T-cell (primary cell): ENCODE measurements at places on chromosomes 7 and 10. TPM values are rescaled to one million over a fixed set of nuclear protein-coding genes. Genes with fewer than 3 reads are reported as not detected.

DNA sequence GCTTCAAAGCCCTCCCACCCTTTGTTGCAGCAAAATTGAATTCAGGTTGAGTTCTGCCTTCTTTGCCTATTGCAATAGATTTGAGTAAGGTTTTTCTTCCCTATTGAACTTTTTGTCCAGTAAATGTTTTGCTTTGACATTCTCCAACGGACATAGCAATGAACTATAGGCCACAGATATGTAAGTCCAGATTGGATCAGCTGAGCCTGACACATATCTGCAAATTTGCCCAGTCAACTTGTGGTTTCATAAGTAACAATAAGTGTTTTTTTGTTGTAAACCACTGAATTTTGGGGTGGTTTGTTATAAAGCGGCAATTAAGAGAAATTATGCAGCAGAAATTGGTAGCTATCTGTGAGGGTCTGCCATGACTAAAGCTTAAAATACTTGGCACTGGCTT lies 332.1 kb upstream of the SORCS1 start:
- H3K4me3 ChIP-seq: no peak overlapping the region
- H3K27ac ChIP-seq: no peak overlapping the region

DNA sequence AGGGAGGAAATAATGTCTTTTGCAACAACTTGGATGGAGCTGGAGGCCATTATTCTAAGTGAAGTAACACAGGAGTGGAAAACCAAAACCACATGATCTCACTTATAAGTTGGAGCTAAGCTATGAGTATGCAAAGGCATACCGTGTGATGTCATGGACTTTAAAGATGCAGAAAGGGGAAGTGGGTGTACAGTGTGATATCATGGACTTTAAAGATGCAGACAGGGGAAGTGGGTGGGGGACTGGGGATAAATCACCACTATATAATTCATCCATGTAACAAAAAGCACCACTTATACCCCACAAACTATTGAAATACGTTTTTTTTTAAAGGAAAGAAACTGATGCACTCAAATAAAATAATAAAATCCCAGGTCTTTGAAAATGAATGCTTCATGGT lies 29.5 kb downstream of the LYZL2 start:
- no peaks in the 10 kb centered on the region for H3K36me3 ChIP-seq
- no peak overlapping the region for H3K27ac ChIP-seq
- H3K4me1 ChIP-seq: no peaks in the 10 kb centered on the region
- peaks cover 6% of the 10 kb centered on the region for H3K27me3 ChIP-seq

- H3K27me3 ChIP-seq: no peaks in the 10 kb centered on the region
- DNase-seq: no peak
- H3K27ac ChIP-seq: no peak overlapping the region
- no peaks in the 10 kb centered on the region for H3K36me3 ChIP-seq
- H3K4me1 ChIP-seq: no peaks in the 10 kb centered on the region
- H3K4me3 ChIP-seq: no peak overlapping the region
Observed at GRCh38 chr10:91541481-91541880, 91.4 kb downstream of the PPP1R3C start.

- H3K4me3 ChIP-seq: peak overlapping the region; percentile 86
- H3K4me1 ChIP-seq: peaks cover 47% of the 10 kb centered on the region
- peak overlapping the region; percentile 65 for H3K27ac ChIP-seq
- no peaks in the 10 kb centered on the region for H3K36me3 ChIP-seq
- DNase-seq: peak; percentile 60
Observed at GRCh38 chr10:62817121-62817765, 1.1 kb upstream of the EGR2 start.

DNA sequence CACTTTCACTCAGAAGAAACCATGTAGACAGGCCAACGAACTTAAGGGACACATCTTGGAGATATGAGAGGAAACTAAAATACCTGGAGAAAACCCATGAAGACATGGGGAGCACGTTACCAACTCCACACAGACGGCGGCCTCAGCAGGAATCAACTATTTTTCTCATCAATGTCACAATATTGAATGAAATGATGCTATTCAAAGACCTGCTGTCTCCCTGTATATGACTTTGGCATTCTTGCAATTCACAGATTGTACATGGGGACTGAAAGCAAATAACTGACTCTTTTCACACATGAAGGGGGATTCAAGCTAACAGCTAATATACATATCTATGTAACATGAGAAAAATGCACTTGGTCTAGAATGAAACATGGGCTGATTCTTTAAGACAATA lies 869.0 kb downstream of the NXPH1 start:
- H3K27ac ChIP-seq: no peak overlapping the region
- H3K27me3 ChIP-seq: no peaks in the 10 kb centered on the region
- no peaks in the 10 kb centered on the region for H3K4me1 ChIP-seq
- no peak for DNase-seq
- H3K4me3 ChIP-seq: no peak overlapping the region

DNA sequence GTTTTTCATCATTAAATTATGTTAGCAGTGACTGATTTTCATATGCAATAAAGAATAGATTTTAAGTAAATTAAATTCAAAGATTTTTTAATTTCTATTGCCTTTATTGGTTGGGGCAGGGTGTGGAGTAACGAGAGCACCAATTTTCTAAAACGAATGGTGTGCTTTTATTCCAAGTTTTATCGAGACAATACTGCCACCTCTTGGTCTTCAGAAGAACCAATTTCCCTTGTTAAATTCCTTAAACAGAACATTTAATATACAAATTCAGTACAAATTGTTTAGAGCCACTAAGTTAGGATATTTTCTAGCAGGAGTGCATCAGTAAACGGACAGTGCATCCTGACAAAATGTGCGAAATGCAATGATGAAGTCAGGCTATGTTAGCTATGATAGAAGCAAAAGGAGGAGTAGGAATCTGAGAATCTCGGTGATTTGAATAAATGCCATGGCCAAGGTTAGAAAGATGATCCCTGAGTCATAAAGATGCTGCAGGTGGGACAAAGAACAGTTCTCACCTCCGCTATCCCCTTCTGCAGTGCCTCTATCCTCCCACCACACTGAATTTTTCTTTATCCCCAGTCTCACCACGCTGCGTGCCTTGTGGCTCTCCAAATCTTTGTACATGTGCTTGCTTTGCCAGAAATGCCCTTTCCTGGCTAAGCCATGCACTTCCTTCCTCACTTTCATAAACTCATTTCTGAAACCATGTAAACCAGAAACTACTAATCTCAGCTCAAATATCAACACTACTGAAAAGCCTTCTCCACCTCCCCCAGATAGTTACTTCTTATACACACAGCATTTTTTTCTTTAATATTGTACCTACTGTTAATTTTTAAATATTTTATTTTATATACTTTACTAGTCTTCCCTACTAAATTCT lies 31.9 kb upstream of the AGBL3 start:
- no peaks in the 10 kb centered on the region for H3K27me3 ChIP-seq
- no peak for DNase-seq
- no peak overlapping the region for H3K27ac ChIP-seq
- no peaks in the 10 kb centered on the region for H3K4me1 ChIP-seq
- H3K4me3 ChIP-seq: no peak overlapping the region
- H3K36me3 ChIP-seq: no peaks in the 10 kb centered on the region

DNA sequence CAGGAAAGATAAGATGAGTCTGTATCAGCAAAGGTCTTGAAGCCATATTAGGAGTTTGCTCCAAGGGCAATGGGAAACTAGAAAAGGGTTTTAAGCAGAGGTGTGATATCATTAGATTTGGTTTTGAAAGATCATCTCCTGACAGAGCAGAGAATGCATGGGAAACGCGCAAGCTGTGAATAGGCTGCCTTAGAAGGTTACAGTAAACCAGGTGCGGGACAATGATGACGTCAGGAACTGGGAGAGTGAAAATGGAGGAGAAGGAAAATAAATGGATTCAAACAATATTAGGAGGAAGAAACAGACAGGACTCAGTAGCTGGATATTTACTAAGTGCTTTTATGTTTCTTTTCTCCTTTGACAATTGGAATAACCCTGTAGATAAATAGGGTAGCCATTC lies 50.6 kb downstream of the CACNB2 start:
- H3K27me3 ChIP-seq: peaks cover 3% of the 10 kb centered on the region
- H3K4me1 ChIP-seq: no peaks in the 10 kb centered on the region
- DNase-seq: no peak
- H3K4me3 ChIP-seq: no peak overlapping the region

DNA sequence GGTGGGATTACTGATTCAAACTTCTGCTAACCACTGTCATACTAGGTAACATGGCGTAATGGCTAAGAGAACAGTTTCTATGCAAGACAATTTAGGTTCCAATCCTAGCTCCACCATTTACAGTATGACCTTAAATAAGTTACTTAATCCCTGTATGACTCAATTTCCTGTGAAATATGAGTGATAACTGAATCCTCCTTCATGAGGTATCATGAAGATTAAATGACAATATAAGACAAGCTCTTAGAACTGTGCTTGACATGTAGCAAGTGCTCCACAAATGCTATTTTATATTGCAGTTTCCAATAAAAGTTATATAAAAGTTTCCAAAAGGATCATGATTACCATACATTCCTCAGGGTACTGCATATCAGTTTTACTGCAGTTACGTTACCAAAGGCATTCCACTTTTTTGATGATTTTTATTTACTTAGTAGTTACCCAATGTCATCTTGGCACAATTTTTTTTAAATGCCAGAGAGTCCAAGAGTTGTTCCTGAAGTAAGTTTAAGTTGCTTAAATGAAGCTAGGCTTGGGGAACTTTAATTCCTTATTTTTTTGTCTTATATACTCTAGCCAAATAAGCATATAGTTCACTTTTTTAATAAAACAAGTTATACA lies 7.1 kb downstream of the DOCK4 start:
- H3K27ac ChIP-seq: no peak overlapping the region
- H3K4me3 ChIP-seq: no peak overlapping the region
- peaks cover 8% of the 10 kb centered on the region for H3K27me3 ChIP-seq

DNA sequence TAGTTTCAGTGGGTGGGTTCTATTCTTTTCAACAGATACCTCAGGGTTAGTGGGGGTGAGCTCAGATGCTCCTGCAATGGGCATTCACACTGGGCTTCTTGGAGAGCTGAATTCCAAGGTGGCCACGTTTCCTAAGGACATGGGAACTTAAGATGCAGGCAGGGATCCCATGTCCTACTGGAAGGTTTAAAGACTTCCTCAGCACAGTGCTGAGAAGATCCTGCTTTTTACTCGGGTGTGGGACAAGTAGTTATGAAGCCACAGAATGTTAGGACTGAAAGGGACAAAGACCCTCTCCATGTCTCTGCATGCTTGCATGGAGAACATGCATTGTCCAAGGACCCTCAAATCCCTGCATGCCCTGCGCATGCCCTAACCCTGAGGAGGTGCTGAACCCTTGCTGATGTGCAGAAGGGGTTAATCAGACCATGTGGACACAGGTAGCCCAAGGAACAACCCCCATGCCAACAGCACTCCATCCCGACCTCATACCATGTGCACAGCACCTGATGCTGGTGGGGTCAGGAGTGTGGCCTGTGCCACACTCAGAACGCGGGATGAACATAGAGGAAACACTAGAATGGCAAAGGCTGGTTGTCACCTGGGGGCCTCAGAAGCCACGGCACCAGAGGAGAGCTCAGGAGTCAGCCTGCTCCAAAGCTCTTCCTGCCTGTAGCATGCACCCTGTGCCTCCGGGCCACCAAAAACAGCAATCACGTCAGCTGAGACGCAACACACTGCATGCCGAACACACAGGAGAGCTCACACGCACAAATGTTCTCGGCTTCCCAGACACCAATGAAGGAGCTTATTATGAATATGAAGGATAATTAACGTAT lies 15.2 kb downstream of the IL2RA start:
- no peak overlapping the region for H3K4me3 ChIP-seq
- H3K36me3 ChIP-seq: no peaks in the 10 kb centered on the region

- H3K4me3 ChIP-seq: no peak overlapping the region
- no peaks in the 10 kb centered on the region for H3K36me3 ChIP-seq
- no peak for DNase-seq
- no peak overlapping the region for H3K27ac ChIP-seq
Observed at GRCh38 chr10:121994429-121994941, 5.5 kb downstream of the TACC2 start.

GRCh38 chr7:27107391-27108381 lies 5.2 kb upstream of the HOXA2 start:
- peaks cover 5% of the 10 kb centered on the region for H3K27me3 ChIP-seq
- peaks cover 3% of the 10 kb centered on the region for H3K4me1 ChIP-seq
- no peaks in the 10 kb centered on the region for H3K36me3 ChIP-seq
- no peak for DNase-seq
- no peak overlapping the region for H3K4me3 ChIP-seq

Gene OR9A2
- not detected for total RNA-seq

Gene MALRD1
- total RNA-seq: not detected

Gene LRRC17
- 0.23 TPM for total RNA-seq

Gene PRRT4
- 1.1 TPM for total RNA-seq
